ENCODE measurements at places on chromosomes 2 and 18.

DNA sequence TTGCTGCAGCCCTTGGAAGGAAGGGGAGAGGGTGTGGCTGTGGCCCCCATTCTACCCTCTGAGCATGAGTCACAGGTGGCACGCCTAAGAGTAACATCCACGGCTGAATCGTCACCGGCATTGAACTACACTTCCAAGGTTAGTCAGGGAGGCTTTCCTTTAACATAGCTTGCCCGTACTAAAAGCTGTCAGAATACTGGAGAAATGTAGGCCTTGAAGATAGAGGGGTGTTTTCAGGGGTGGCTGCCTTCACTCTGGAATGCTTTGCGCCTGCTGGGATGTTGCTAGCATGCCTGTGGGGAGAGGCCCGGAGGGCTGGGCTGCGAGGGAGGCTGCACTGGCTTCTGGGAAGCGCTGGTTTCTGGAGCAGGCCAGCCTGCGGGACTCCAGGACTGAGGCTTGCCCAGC lies 333.7 kb downstream of the AGAP1 start:
- peak; percentile 49 for DNase-seq

DNA sequence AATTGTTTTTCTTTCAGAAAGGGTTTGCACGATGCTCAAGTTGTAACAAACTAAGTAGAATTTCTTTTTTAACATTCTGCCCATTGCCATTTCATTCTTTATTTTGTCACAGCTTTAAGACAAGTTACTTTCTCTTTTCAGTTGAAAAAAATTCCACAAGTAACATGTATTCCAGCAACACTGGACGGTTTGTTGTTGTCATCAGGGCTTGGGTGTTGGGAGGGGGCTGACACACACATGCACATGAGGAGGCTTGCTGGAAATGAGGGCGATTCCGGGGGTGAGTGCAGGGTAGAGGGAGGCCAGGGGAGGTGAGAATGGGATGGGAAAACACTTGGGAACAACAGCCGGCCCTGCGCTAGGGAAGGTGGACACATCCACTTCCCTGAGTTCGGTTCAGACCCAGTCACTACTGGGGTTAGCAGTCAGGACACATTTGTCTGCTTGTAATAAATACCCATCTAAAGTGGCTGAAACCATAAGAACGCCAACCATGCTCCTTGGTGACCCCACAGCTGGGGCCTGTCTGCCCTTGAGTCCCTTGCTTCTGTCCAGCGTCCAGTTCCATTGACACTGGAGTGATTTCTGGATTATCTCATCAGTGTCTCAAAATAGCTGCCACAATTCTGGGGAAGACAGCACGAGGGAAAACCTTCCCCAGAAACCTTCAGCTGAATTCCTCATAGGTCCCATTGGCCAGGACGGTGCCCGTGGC lies 141.8 kb upstream of the BCL2L11 start:
- DNase-seq = no peak

GRCh38 chr2:174120346-174120745 lies 128.0 kb downstream of the OLA1 start:
- no peak for DNase-seq

DNA sequence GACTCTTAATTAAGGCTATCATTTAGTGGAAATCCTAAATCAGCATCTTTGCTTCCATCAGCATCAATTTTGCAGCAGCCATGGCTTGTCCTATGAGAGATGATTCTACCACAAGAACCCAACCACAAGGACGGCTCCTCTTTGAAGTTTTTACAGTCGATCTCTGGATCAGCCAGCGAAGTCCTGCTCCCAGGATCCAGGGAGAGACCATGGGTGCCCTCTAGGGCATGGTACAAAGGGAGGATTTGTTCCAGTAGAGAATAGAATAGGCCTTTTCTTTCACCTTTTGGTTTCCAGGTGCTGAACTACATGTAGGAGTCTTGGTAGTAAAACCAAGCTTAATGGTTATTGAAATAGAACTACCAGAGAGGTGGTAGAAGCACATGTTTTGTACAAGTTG lies 52.7 kb downstream of the TMEM200C start:
- DNase-seq = no peak

DNA sequence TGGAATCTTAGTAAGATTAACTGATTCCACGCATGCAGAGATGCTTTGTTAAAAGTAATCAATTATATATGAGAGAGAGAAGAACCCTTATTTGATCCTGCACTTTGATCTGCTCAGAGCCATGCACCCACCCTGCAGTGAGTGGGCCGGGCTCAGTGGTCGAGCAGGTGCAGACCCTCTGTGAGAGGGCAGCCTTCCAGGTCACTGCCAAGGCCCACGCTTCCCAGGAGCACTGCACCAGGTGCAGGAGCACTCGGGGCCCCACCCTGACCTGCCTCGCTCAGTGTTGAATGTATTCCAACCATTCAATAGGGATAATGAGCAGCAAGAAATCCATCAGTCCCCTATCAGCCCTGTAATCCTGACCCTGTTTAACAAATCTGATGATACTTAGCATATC lies 126.9 kb downstream of the TMEM200C start:
- no peak for DNase-seq

DNA sequence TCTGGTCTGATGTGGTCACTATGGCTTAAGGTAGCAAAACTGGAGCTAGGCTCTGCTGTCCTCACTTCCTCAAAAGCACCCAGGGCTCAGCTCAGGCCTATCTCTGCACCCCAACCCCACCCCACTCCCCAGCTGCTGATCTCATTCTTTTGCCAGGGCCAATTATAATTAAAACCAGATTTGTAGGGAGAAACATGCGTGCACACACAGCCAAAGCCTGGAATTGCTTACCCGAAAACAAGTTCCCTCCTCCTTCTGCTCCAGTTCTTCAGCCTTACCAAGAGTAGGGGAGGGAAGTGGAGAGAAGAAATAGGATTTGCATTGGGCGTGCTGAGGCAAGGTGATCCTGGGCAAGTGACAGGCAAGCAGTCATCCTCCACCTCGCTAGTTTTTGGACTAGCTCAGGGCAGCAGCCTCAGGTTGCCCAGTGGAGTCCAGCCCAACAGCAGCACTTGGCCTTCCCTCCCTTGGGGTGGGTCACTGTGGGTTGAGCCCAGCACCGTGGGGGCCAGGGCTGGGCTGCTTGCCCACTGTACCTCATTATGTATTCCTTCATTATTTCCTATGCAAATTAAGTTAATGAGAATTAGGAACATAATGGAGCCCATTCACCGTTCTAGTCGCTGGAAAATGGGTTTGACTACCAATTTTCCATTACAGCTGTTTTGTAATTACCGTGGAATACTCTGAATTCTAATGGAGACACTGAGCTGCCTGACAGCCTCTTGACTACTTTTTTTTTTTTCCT lies 199.1 kb upstream of the CELF4 start:
- no peak for DNase-seq

GRCh38 chr18:4755848-4756247 lies 300.7 kb upstream of the DLGAP1 start:
- DNase-seq = no peak

DNA sequence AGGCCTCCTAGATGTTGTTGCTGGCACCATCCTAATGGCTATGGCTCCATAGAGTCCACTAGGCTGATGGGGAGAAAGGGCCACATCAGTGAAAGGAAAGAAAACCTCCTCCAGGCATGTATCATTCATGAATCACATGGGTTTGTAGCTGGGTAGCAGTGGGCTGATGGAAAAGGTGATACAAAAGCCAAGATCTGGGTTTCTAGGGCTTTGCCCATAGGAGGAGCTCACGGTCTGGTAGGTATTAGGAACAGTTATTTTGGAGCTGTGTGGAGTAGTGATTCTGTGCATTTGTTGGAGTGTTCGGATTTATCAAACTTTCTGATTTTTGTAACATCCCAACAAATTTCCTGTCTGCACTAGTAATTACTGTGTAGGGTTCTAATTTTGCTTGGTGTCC lies 259.2 kb downstream of the SLC4A3 start:
- DNase-seq = no peak

GRCh38 chr2:56741601-56742102 lies 557.9 kb downstream of the CCDC85A start:
- DNase-seq = no peak

GRCh38 chr18:57621246-57621604 lies 411 bp downstream of the NARS1 start:
- DNase-seq = no peak

- DNase-seq = no peak
Measured at GRCh38 chr2:236785611-236786057, 216.0 kb downstream of the ACKR3 start.

GRCh38 chr2:100104718-100105677 lies 37.4 kb downstream of the AFF3 start:
- DNase-seq = peak; percentile 75

GRCh38 chr2:207467716-207468347 lies 61.9 kb upstream of the CREB1 start:
- no peak for DNase-seq

DNA sequence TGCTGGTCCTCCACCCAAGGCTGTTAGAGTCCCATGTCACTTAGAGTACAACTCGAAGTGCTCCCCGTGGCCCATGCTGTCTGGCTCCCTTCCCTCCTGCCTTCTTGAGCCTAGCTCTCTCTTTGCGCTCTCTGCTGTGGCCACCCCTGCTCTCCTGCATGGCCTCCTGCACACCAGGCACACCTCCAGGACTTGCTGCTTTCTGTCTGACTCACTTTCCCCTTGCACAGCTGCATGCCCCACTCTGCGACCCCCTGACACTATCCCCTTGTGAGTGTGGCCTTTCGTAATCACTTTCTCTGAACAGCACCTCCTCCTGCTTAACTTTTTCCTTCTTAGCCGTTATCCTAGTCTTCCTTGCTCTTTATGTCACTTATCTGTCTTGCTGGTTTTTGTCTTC lies 343.6 kb downstream of the TGIF1 start:
- DNase-seq = no peak

GRCh38 chr2:230903231-230904150 lies 21.6 kb downstream of the GPR55 start:
- no peak for DNase-seq

DNA sequence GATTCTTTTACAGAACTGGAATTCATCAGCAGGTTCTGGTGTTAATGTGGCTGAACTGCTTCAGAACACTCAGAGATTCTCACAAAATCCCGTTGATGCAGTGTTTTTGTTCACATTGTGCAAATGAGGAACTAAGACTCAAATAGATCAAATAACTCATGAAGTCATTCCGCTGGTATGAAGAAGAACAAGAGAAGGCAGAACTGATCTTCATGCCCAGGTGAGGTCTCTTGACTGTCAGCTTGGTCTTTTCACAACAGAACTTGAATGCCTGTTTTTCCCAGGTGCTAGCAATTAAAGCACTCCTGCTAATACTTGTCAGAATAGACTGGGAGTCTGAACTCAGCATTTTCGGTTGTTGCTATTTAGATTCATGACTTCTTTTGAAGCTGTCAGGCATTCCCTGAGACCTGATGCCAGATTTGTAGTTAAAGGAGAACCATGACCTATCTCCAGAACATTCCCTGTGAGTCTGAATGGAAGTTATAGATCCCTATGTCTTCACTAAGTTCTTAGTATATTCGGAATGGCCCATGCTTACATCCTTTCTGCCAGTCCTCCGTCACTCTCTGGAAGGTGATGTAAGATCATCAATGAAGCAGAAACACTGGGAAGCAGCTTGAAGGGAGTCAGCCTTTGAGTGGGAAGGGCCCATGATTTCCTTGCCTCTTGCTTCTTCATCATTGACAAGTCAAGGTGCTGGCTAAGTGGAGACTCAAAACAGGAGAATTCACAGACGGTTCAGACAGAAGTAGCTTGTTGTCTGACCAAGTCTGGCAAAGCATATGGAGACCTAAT lies 155.7 kb downstream of the MTCL1 start:
- no peak for DNase-seq

DNA sequence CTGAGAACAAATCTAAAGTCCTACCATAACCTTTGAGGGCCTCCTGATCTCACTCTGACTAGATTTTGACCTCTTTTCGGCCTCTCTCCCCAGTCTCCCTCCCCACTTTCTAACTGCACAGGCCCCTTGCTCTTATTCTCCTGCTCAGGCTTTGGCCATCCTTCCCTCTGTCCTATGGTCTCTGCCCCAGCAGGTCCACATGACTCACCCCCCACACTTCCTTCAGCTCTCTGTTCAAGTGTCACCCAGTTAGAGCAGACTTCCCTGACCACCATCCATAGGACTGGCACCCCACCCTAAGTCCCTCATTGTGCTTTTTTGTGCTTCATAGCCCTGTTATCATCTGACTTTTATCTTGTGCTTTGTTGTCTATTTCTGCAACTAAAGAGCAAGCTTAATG lies 41.2 kb upstream of the NT5C1B start:
- DNase-seq = no peak

- DNase-seq = no peak
Measured at GRCh38 chr2:233816334-233816733, 38.0 kb downstream of the HJURP start.

DNA sequence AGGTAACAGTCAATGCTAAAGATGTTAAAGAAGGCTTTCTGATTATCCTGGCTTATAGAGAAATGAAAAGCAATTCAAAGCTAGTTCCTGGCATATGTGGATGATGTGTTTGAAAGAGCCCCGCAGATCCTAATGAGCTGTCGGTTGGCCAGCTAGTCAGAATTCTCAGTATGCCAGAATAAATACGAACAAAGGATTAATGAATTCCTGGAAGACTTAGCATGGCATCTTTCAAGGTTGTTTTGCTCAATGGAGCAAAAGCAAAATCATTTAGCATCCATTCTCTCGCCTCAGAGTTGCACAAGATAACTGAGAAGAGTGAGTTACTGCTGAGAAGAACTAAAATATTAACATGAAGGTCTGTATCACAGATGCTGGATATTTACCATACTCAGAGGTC lies 307.6 kb downstream of the RIT2 start:
- DNase-seq = no peak

GRCh38 chr2:20590704-20591515 lies 60.0 kb downstream of the HS1BP3 start:
- no peak for DNase-seq

- DNase-seq = no peak
Measured at GRCh38 chr2:136407117-136407951, 289.4 kb upstream of the CXCR4 start.

- no peak for DNase-seq
Measured at GRCh38 chr2:234308813-234309195, 188.1 kb downstream of the ARL4C start.

- DNase-seq = no peak
Measured at GRCh38 chr2:20299113-20299512, 51.5 kb downstream of the PUM2 start.

DNA sequence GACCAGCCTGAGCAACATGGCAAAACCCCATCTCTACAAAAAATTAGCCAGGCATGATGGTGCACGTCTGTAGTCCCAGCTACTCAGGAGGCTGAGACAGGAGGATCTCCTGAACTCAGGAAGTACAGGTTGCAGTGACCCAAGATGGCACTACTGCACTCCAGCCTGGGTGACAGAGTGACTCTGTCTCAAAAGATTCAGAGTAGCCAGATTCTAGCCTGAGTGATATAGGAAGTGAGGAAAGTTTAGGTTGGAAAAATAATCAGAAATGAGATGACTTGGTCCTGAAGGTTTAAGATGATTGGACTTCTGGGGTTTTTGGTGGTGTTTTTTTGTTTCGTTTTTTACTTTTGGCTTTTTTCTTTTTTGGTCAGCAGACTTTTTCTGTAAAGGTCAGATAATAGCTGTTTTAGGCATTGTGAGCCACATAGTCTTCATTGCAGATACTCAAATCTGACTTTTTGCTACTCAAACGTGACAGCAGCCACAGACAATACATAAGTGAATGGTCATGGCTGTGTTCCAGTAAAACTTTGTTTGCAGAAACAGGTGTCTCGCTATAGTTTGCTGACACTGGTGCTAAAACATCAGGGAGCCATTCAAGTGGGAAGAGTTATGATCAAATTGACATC lies 104.1 kb upstream of the UBXN4 start:
- DNase-seq = no peak

GRCh38 chr2:66389651-66390131 lies 45.2 kb upstream of the MEIS1 start:
- DNase-seq = no peak

GRCh38 chr2:237668440-237668839 lies 41.1 kb downstream of the LRRFIP1 start:
- DNase-seq = no peak

GRCh38 chr18:59469463-59470180 lies 110.6 kb upstream of the LMAN1 start:
- DNase-seq = no peak

Measured in nephron progenitor cell (in vitro differentiated cells).